ENCODE measurements at places on chromosomes 2 and 18.

DNA sequence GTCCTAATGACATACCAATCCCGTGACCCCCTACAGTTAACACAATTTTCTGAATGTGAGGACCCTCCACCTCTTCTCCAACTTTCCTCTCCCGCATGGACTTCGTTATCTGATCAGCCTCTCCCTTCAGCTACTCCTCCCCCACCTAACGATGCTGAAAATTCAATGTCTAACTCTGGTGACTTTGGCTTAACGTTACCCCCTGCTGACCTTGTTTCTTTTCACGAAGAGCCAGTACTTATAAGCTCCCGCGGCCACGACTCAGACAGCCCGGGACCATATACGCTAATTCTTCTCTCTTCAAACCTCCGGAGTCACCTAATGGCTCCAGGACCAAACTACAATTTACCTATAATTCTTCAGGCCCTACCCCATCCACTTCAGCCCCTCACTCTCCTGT, 29.2 kb downstream of the VPS54 start:
- no peak for DNase-seq

DNA sequence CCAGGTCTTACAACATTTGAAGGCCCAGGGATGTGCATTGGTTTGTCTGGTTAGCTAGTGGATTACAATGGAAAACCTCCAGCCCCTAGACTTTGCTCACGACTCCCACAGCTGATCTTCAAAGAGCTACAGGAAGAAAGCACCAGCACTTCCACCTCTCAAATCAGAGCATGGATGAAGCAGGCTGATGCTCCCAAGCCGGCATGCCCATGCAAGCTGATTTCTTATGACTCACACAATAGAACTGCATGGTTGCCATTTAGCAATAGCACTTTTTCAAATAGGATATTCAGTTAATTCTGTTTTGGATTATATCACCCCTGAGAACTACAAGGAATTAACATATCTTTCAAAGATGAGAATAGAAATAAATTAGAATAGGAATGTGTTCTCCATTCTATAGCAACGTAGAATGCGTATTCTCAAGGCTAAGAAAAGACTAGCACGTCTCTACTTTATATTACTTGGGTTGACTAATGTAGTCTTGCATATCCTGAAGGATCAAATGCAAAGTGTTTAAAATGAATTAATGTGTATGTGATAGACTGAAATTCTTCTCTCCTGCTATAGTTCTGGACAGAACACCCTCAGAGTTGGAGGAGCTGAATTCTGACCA, 292.4 kb downstream of the TRIB2 start:
- no peak for DNase-seq

DNA sequence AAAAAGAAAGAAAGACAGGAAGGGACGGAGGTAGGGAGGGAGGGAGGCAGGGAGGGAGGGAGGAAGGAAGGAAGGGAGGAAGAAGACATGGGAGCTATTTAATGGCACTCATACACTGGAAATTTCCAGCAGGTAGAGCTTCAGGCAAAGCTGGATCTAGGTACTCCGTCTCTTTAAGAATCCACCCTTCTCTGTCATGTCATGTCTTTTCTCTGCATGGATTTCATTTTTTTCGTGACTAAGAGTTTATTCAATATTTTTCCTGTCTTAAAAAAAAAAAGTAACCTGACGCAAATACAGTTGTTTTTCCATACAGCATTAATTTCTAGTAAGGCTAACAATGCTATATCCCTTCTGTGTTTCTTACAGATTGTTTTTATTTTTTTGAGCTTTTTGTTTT, 56.3 kb upstream of the MCFD2 start:
- DNase-seq = no peak

GRCh38 chr2:53381271-53381670, 386.3 kb upstream of the CHAC2 start:
- DNase-seq = no peak

- DNase-seq = no peak
These were observed 74.4 kb downstream of the SOX11 start for GRCh38 chr2:5766561-5766960.

GRCh38 chr18:10840743-10841142, 308.6 kb downstream of the PIEZO2 start:
- DNase-seq = no peak

GRCh38 chr18:23208600-23208999, 73.3 kb downstream of the CABLES1 start:
- no peak for DNase-seq

GRCh38 chr2:238004077-238004830, 37.4 kb downstream of the UBE2F start:
- DNase-seq = no peak

GRCh38 chr2:30405260-30405605, 41.8 kb upstream of the LCLAT1 start:
- DNase-seq = no peak

DNA sequence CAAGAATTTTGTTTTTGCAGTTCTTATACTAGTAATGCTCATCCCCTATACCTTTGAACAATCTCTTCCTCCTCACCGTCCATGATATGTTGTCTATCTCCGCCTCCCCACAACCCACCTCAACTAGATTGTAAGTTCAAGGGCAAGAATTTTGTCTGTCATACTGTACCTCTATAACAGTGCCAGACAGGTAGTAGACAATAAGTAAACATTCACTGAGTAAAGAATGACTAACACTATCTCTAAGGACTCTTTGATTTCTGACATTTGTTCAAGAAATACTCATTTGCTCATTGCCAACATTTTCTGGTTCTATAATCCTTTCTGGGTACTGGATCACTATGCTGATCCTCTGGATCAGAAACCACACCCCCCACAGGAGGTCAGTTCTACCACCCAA, 82.4 kb downstream of the EXOC6B start:
- no peak for DNase-seq

- no peak for DNase-seq
These were observed 15.6 kb downstream of the TRABD2A start for GRCh38 chr2:84865181-84865783.

- DNase-seq = no peak
These were observed 12.2 kb downstream of the ICOS start for GRCh38 chr2:203948733-203949132.

- DNase-seq = no peak
These were observed 140.2 kb downstream of the PIEZO2 start for GRCh38 chr18:11009147-11009546.

All from activated CD4-positive, alpha-beta memory T cell treated with anti-CD3 and anti-CD28 coated beads for 36 hours (primary cell).